RWPE2 (cell line): ENCODE measurements at places on chromosomes 6 and 20.

DNA sequence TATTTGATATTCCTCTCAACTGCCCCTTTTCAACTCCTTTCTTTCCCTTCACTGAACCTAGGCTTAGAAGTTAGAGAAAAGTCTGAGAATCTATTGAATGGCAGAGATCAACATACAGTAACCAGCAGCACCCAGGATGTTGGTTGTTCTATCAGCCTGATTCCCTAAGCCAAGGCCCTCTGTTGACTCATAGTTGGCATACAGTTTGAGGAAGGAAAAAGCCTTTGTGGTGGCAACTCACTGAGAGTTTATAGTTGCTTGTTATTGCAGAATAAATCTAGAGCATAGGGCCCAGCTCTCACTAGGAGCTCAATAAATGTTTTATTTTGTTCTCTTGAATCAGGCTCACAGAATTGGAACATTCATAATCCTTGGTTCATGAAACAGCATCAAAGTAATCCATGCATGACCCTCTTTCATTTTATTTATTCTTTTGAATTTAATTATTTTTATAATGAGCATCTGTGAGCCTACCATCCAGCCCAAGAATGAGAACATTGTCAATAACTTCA is 119.1 kb upstream of the ADGRF1 start:
- H3K27ac ChIP-seq: peak overlapping the region; percentile 39
- no peaks in the 10 kb centered on the region for H3K27me3 ChIP-seq
- no peaks in the 10 kb centered on the region for H3K36me3 ChIP-seq
- no peak for DNase-seq
- H3K4me3 ChIP-seq: no peak overlapping the region

GRCh38 chr6:22239261-22239921 is 57.4 kb downstream of the PRL start:
- DNase-seq: no peak
- peaks cover 20% of the 10 kb centered on the region for H3K4me1 ChIP-seq
- no peak overlapping the region for H3K27ac ChIP-seq
- H3K36me3 ChIP-seq: no peaks in the 10 kb centered on the region

GRCh38 chr6:105596284-105596755 is 193.4 kb upstream of the PREP start:
- H3K27me3 ChIP-seq: no peaks in the 10 kb centered on the region
- H3K36me3 ChIP-seq: no peaks in the 10 kb centered on the region
- peak overlapping the region; percentile 99 for H3K27ac ChIP-seq
- H3K4me1 ChIP-seq: peaks cover 87% of the 10 kb centered on the region
- no peak for DNase-seq

GRCh38 chr6:129696028-129696418 is 14.0 kb downstream of the ARHGAP18 start:
- H3K27ac ChIP-seq: peak overlapping the region; percentile 96
- no peak for DNase-seq
- H3K4me3 ChIP-seq: no peak overlapping the region
- H3K36me3 ChIP-seq: peaks cover 16% of the 10 kb centered on the region
- H3K27me3 ChIP-seq: no peaks in the 10 kb centered on the region

GRCh38 chr6:78910010-78910409 is 42.7 kb downstream of the IRAK1BP1 start:
- peaks cover 13% of the 10 kb centered on the region for H3K4me1 ChIP-seq
- no peak overlapping the region for H3K27ac ChIP-seq
- H3K27me3 ChIP-seq: no peaks in the 10 kb centered on the region
- no peaks in the 10 kb centered on the region for H3K36me3 ChIP-seq
- no peak overlapping the region for H3K4me3 ChIP-seq

- H3K36me3 ChIP-seq: no peaks in the 10 kb centered on the region
- no peaks in the 10 kb centered on the region for H3K4me1 ChIP-seq
- peak within 1 kb of the TSS; percentile 25 for H3K4me3 ChIP-seq
- H3K27ac ChIP-seq: no peak within 1 kb of the TSS
- DNase-seq: no peak
Observed at GRCh38 chr6:165662749-165663376, at the start of gene PDE10A. TSS of gene PDE10A (minus strand) at chr6:165663241. CDS start at chr6:165662811, 430 bp downstream.

DNA sequence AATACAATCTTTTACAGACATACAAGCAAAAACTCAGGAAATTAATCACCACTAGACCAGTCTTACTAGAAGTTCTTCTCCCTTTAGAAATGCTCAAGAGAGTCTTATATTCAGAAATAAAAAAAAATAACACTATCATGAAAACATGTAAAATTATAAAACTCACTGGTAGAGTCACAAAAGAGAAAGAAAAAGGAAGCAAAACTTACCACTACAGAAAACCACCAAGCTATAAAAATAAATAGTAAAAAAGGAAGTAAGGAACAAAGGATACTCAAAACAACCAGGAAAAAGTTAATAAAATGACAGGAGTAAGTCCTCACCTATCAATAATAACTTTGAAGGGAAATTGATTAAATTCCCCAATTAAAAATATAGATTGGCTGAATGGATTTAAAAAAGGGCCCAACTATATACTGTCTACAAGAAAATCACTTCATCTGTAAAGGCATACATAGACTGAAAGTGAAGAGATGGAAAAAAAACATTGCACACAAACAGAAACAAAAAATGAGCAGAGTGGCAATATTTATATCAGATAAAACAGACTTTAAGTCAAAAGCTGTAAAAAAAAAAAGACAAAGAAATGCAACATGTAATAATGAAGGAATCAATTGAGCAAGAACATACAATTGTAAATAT is 489.5 kb downstream of the KIF16B start:
- peaks cover 16% of the 10 kb centered on the region for H3K27me3 ChIP-seq
- H3K4me1 ChIP-seq: no peaks in the 10 kb centered on the region
- H3K4me3 ChIP-seq: no peak overlapping the region
- H3K27ac ChIP-seq: no peak overlapping the region
- no peaks in the 10 kb centered on the region for H3K36me3 ChIP-seq

- H3K4me1 ChIP-seq: no peaks in the 10 kb centered on the region
- no peaks in the 10 kb centered on the region for H3K36me3 ChIP-seq
- H3K4me3 ChIP-seq: no peak overlapping the region
Observed at GRCh38 chr6:154448448-154449096, 61.9 kb downstream of the CNKSR3 start.

GRCh38 chr6:141938664-141939063 is 194.1 kb upstream of the GJE1 start:
- H3K4me1 ChIP-seq: no peaks in the 10 kb centered on the region
- no peak overlapping the region for H3K27ac ChIP-seq
- no peak overlapping the region for H3K4me3 ChIP-seq
- DNase-seq: no peak
- H3K27me3 ChIP-seq: no peaks in the 10 kb centered on the region

DNA sequence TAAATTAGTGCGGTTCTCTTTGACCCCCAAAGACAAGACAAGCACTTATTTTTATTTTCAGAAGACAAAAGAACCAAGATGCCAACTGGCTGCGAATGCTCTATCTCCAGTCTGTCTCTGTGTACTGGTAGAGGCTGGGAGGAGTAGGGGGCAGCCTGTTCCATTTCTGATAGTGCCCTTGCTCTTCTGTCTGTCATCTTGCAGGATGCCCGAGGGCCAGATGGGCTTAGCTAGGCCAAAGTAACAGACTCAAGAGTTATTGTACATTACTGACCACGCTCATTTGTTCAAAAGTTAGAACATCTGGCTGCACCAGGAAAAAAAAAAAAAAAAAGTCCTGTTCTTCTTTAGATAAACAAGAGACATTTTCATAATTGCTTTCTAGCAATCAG is 198.1 kb upstream of the UST start:
- H3K27me3 ChIP-seq: no peaks in the 10 kb centered on the region
- no peak for DNase-seq
- H3K4me3 ChIP-seq: no peak overlapping the region
- H3K27ac ChIP-seq: no peak overlapping the region
- H3K36me3 ChIP-seq: peaks cover 24% of the 10 kb centered on the region
- no peaks in the 10 kb centered on the region for H3K4me1 ChIP-seq

- no peaks in the 10 kb centered on the region for H3K27me3 ChIP-seq
- peaks cover 16% of the 10 kb centered on the region; the same call in 1 of the 2 replicates for H3K36me3 ChIP-seq
- H3K4me1 ChIP-seq: no peaks in the 10 kb centered on the region
Observed at GRCh38 chr6:53336070-53336469, 12.7 kb downstream of the ELOVL5 start.

GRCh38 chr6:37785002-37785662 is 34.4 kb upstream of the ZFAND3 start:
- H3K4me1 ChIP-seq: peaks cover 14% of the 10 kb centered on the region
- no peak overlapping the region for H3K27ac ChIP-seq

GRCh38 chr6:24043848-24044247 is 82.2 kb upstream of the NRSN1 start:
- no peaks in the 10 kb centered on the region for H3K27me3 ChIP-seq
- H3K27ac ChIP-seq: no peak overlapping the region

DNA sequence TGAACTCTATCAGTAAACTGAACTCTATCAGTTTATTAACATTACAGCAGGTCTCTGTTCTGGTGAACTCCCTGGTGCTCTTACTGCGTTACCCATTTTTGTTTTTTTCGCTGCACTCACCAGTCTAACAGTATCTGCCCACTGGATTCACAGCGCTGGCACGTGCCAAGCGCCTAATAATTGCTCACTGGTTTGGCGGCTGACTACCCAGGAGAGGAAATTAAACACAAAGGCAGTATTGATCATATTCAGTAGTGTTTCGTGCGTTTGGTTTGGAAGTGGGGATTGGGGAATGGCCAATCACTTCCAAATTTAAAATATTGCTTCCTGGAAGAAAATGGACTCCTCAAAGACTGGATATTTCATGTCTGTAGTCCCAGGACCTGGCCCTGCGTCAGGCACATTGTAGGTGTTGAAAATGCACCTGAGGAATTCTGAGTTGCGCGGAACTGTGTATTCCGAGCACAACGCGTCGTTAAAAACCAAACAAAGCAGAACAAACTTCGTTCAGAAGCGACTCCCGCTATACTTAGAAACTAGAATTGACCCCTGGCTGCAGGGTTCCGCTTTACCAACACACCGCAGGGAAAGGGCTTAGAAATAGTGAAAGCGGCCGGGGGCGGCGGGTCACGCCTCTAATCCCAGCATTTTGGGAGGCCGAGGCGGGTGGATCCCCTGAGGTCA is 1.1 kb upstream of the RPS12 start:
- H3K4me1 ChIP-seq: no peaks in the 10 kb centered on the region
- no peak for DNase-seq
- H3K27ac ChIP-seq: peak overlapping the region; percentile 81

DNA sequence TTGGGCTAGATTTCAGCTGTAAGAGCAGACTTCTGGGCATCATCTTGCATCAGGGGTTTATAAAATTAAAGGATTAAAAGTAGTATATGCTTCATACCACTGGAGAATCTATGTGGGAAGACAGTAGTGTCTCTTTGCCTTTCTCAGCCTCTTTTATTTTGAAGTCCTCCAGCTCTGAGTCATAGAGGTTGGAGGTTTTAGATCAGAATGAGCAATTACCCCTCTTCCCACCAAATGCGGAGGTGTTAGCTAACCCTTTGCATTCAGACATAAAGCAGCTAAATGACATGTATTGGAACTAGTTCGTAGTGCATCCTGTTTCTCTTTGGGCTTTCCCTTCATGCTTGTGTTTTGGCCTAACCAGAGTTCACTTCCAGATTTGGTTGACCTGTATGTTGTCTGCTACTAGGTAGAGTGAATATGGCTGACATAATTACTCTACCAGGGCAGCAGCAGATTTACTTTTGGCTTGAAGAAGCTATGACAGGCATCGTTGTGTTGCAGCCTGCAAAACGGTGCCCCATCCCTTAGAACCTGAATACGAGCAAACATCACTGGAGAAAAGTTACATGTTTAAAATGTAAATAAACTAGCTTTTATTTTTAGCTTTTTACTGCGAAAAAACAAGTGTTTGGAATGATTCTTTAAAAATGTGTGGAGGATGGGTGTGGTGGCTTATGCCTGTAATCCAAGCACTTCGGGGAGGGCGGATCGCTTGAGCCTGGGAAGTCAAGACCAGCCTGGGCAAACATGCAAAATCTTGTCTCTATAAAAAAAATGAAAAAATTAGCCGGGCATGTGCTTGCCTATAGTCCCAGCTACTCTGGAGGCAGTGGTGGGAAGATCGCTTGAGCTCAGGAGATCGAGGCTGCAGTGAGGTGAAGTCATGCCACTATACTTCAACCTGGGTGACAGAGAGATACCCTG is 82.2 kb downstream of the MYO6 start:
- no peaks in the 10 kb centered on the region for H3K27me3 ChIP-seq
- peaks cover 10% of the 10 kb centered on the region for H3K4me1 ChIP-seq
- no peak overlapping the region for H3K4me3 ChIP-seq
- H3K36me3 ChIP-seq: peaks cover 12% of the 10 kb centered on the region

DNA sequence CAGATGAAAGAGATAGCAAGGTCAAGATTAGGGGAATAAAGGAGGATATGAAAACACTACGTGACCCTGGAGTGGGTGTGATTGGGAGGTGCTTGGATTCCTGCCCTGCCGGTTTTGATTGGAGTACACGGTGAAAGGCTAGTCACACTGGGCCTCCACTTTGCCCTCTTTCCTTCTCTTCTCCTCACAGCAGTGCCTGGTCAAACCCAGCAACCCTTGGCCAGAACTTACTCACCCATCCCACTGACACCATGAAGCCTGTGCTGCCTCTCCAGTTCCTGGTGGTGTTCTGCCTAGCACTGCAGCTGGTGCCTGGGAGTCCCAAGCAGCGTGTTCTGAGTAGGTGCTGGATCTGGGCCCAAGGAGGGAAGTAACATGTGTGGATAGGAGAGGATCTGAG is at the start of gene WFDC13:
Gene WFDC13, plus strand, starts transcription at position 166 of the 400 bp plus-strand sequence. Its CDS starts 86 bp downstream, at position 252.
- H3K36me3 ChIP-seq: no peaks in the 10 kb centered on the region
- H3K27me3 ChIP-seq: peaks cover 10% of the 10 kb centered on the region
- no peak for DNase-seq

GRCh38 chr6:71015392-71015791 is 58.5 kb upstream of the B3GAT2 start:
- no peak overlapping the region for H3K4me3 ChIP-seq
- DNase-seq: no peak
- H3K27me3 ChIP-seq: peaks cover 8% of the 10 kb centered on the region
- H3K27ac ChIP-seq: no peak overlapping the region
- no peaks in the 10 kb centered on the region for H3K4me1 ChIP-seq
